ENCODE measurements at places on chromosomes 3 and 15.

DNA sequence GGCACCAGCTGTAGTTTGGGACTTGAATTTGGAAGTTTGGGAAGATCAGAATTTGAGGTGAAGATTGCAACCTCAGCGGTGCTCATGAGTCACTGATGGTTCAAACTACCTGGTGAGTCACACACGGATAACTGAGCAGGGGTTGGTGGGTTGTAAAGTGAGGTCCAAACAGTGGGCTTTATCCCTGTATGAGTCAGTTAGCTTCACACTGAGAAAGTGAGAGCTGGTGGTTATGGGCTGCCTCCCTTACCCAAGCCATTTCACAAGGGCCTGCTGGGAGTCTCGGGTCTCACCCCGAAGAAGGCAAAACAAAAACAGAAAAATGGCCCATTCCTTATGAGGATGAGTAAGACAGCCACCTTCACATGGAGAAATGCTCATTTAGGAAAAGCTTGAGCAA lies 77.0 kb downstream of the ITGA11 start:
- no peak for DNase-seq

GRCh38 chr15:90901175-90902039 lies 1.7 kb upstream of the MAN2A2 start:
- DNase-seq = no peak

DNA sequence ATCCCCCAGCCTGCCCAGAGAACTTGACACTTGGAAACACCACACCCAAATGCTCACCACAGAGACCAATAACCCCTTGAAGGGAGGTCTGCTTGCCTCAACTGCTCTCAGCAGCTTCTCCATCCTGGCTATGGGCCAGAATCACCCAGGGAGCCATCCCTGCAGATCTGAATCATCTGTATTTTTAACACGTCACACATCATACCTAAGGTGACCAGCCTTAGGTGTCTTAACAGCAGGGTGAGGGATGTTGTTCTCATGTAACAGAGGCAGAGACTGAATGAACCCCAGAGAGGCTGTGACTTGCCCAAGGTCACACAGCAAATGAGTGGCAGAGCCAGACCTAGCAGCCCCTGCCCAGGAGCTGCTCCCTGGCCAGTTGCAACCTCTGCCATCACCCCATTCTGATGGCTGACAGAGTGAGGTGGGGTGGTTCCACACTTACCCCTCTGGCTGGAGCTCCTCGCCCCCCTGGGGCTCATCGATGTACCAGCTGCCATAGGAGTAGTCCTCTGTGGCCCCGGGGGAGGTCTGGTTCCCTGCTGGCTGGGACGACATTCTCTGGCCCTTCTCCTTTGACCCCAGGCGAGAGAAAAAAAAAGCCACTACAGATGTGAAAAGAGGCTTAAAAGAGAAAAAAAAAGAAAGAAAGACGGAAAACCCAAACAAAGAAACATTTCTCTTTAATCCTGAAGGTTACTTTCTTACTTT lies 722 bp downstream of the STRA6 start:
- no peak for DNase-seq

DNA sequence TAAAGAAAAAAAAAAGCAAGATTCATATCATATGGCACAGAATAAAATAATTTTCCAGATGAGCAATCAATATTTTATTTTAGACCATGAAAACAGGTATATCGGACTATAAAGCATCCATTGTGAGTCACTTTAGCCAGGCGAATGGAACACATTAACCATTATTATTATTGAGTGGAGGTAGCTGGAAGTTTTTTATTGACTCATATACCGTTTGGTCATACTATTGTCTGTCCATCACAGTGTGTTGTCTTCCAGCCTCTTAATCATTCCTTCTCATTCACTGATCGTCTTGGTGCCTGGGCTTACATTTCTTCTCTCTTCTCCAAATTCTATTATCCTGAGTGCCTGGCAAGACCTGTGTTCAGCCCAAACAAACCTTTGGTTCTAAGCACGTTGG lies 634.8 kb downstream of the MECOM start:
- no peak for DNase-seq

DNA sequence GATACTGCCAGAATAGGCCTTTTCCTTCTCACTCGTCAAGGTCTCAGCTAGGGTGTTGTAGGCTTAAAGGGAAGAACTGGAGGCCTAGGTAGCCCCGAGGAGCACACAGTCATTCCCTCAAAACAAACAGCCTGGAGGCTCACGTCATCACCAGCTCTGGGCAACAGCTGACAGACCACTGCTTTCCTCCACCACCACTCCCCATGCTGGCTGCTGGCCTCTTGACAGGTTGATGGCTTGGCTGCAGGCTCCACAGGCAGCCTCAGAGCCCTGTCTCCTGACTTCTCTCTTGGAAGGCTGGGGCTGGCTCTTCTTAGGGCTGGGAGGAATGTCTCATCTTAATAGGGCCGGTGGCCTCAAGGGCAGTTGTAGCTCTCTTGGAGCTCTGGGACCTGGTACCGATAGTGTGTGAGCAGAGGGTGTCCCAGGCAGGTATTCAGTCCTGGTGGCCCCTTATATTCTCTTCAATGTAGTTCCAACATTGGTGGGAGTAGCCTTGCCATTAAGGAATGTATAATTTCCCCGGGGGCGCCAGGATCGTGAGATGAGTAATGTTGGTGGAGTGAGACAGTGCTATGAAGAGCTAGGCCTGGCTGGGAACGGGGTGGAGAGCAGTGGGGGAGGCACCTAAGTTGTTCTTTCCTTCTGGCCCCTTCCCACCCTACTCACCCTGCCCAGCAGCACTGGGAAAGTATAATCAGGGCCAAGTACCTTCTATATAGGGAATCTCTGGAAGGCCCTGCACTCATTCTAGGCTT lies 6.1 kb upstream of the AP2M1 start:
- no peak for DNase-seq

GRCh38 chr3:33578325-33579177 lies 138.3 kb upstream of the UBP1 start:
- no peak for DNase-seq

- DNase-seq = no peak
These were observed 83.6 kb downstream of the THSD4 start for GRCh38 chr15:71198846-71199245.

GRCh38 chr15:67405208-67406191 lies 115.4 kb upstream of the C15orf61 start:
- no peak for DNase-seq

- no peak for DNase-seq
These were observed 184.8 kb downstream of the MECOM start for GRCh38 chr3:169478566-169479313.

DNA sequence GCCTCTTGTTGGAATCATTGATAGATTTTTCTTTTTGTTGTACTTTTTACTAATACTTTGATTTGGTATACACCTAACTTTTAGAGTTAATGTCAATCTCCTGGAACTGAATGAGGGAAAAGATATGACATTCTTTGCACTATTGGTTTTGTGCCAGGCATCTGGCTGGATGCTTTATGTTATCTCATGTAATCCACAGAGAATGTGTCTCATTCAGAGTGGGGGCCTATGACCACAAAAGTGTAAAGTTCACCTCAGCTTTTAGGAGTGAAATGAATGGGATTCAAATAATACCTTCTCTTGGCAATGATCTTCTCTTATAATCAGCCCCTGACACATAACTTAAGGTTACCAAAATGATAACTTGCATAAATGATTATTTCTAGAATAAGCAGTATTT lies 329.1 kb upstream of the ROPN1 start:
- DNase-seq = no peak

GRCh38 chr3:4581498-4581897 lies 88.3 kb downstream of the ITPR1 start:
- no peak for DNase-seq

- DNase-seq = no peak
These were observed 9.7 kb upstream of the ARID3B start for GRCh38 chr15:74531144-74531811.

Measured in stimulated activated CD4-positive, alpha-beta T cell treated with anti-CD3 and anti-CD28 coated beads, Interleukin-15, amount 100 ng/mL, for 1 hour (primary cell).